ENCODE measurements at places on chromosomes 12 and 14.

DNA sequence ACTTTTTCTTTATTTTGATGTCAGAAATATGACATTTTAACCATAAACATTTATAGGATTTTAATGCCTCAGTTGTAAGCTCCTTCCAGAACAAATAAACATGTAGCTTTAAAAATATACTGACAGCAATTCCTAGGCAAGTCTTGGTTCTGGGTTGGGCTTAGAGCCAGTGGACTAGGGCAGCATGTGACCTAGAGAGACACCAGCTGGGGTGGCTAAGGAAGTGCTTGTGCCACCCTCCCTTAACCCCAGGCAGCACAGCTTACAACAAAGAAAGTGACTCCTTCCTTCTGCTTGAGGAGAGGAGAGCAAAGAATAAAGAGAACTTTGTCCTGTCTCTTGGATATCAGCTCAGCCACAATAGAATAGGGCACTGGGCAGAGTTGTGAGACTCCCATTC, 61.6 kb upstream of the KTN1 start:
- no peak for DNase-seq

- no peak for DNase-seq
These were observed 57.3 kb downstream of the TTC7B start for GRCh38 chr14:90758959-90759358.

GRCh38 chr14:54854181-54854580, 48.4 kb downstream of the GCH1 start:
- no peak for DNase-seq

DNA sequence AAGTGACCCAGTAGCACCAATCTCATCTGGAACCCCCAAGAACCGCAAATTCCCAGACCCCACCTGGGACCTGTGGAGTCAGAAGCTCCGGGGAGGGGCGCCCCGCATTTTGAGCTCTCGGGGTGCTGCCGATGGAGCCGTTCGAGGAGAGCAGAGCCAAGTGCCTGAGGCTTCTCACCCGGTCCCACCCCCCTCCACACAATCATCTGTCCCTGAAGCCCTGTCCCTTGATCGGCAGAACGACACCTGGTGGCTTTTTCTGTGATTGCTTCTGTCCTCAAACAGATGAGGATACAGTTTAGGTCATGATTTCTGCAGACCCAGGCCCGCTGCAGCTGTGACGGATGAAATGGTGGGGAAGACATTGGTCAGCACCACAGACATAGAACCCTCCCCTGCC, 74.7 kb downstream of the NOC4L start:
- DNase-seq: peak; percentile 52

GRCh38 chr14:47929334-47929733, 253.9 kb upstream of the MDGA2 start:
- DNase-seq: no peak

All from HCT116 (cell line).